ENCODE measurements at places on chromosomes 16 and 17.
A peak's percentile ranks its signal among the peaks of the same experiment; 100 is the strongest.

GRCh38 chr17:41076788-41077187 lies 7.2 kb upstream of the KRTAP4-7 start:
- no peak for DNase-seq

- no peak for DNase-seq
These were observed 55.7 kb upstream of the CNEP1R1 start for GRCh38 chr16:49969091-49970030.

DNA sequence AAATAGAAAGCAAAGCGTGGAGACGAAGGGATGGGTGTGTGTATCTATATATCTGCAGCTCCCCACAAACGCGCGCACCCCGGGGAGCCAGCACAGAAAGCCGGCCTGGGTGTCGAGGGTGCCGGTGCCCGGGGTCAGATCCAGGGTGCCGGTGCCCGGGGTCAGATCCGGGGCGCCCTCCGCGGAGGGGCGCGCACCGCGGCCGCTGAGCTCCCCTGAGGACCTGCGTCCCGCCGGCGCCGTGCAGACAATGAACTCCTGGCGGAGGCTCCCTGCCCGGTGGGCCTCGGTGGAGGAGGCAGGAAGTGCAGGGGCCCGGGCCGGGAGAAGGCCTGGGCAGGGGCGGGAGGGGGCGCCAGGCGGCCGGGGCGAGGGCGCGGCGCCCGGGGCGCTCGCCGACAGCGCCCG lies 1.1 kb downstream of the ZNF423 start:
- no peak for DNase-seq

DNA sequence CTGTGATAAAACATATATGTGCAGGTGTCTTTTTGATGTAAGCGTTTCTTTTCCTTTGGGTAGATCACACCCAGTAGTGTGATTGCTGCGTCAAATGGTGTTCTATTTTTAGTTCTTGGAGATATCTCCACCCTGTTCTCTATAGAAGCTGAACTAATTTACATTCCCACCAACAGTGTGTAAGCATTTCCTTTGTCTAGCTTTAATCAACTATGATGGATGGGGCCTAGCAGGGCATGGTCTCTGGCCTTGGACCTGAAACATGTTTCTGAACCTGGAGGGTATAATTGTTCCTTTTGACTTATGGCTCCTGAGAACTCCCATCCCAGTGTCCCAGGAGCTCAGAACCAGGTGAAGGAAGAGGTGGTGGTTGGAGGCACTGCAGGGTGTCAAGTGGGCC lies 93.9 kb downstream of the HAPSTR1 start:
- DNase-seq, result no peak

- DNase-seq, result peak; percentile 44
These were observed 8.8 kb downstream of the NFATC3 start for GRCh38 chr16:68093816-68094613.

DNA sequence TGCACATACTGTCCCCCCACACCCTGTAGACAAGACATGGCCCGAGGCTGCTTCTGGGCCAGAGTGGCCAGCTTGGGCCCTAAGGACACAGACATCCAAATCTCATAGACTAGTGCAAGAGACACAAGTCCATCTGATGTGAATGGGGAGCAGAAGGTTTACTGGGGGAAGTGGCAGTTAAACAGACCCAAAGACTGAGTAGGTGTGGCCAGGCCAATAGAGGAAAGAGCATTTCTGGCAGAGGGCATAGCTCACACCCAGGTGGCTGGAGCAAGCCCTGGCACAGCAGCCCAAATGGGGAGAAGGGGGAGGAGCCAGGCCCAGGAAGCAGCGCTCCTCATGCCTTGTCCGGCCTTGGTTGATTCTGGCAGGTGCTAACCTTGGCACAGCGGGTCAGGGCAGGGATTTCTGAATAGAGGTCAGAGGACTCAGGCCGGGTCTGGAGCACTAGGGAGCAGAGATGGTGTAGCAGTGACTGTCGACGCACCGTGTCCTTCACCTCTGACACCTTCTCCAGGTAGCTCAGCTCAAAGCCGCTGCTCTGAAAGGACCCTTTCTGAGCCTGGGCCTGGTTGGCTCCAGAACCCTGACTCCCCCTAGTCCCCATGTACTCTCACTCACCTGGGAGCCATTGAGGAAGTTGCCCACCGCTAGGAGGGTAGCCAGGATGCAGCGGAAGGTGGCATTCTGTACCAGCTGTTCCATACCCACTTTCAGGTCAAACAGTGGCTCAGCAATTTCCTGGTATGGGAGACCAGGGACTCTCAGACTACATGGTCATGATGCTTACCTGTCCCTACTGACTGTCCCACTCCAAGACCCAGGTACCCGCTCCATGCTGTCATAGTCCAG lies 4.1 kb downstream of the TMEM208 start:
- DNase-seq, result no peak

DNA sequence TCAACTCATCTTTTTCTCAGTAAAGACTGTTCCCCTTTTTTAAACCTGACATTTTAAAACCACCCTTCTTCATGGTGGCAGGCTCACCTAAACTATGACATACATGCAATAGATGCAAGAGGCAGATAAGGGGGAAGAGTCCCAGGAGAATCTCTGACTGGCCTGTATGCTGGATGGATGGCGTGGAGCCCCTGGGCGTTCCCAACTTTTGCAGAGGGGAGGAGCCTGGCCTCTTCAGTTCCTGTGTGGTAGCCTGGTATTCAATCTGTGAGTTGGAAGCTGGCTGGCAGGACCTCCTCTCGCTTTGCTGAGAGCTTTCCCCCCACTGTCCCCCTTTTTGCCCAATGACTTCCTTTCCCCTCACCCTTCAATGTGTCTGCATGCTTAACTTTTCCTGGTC lies 217.6 kb upstream of the CA10 start:
- no peak for DNase-seq

GRCh38 chr17:4365628-4366326 lies 698 bp downstream of the UBE2G1 start:
- no peak for DNase-seq

DNA sequence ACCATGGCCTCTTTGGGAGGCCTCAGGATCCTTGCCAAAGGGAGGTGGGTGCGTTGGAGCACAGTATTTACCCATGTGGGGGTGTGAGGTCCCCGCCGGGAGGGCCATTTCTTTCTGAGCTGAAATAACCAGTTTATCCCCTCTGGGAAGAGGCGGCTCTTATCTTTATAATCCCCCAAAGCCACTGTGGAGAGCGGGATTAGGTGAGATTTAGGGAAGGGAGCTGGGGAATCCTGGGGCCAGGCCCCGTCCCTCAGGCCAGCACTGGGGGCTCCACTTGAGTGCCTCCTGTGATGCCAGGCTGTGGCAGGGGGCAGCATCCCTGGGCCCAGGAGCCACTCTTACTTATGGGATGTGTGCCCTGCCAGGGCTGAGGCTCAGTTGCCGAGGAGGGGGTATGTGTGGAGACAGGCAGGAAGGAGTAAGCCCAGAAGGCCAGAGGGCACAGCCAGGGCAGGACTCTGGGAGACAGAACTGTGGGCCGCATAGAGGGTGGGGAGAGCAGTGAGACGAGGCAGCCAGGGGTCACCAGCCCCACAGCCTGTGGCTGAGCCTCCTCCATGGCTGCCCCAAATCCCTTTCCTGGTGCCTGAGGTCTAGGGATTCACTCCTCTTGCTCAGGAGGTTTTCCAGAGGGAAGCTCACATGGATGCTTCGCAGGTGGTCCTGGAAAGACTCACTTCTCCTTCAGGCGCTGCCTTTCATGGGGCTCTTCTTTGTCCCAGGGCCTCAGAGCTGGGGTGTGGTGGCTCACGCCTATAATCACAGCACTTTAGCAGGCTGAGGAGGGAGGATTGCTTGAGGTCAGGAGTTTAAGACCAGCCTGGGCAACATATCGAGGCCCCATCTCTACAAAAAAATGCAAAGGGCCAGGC lies 25.0 kb downstream of the TMEM94 start:
- DNase-seq, result no peak

GRCh38 chr16:81099958-81100357 lies 3.8 kb upstream of the GCSH start:
- DNase-seq, result no peak

GRCh38 chr17:49577650-49577934 lies 1.9 kb downstream of the NXPH3 start:
- no peak for DNase-seq

DNA sequence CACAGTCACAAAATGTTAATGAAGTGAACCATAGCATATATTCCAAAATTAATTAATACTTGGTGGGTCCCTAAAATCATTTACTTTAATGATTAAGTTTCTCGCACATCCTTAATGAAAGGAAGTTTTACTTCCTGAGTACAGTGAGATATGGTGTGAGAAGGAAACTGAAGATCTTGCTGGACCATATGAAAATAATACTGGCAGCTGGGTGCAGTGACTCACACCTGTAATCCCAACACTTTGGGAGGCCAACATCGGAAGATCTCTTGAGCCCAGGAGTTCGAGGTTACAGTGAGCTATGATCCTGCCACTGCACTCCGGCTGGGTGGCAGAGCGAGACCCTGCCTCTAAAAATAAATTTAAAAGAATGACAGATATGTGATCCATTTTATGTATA lies 62.5 kb downstream of the ABCA8 start:
- DNase-seq, result no peak

DNA sequence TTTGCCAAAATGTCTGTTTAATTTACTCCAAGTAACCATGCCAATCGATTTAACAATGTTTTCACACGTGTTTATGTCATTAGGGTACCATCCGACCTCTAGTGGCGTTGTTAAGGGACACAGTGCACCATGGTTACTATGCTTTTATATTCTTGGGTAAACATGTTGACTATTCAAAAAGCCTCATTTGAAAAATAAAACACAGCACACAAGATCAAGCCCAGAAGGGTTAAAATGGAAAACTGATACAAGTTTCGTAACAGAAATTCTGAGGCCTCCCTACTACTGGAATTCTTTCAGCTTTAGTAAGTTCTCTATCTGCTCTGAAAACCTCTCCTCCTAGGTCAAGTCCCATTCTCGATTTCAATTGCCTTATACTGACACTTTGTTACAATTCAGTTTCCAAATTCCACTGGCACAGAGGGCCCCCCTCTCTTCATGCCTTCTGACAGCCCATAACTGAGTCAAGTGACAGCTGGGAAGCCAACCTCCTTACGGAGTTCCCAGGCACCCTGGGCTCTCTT lies 2.1 kb downstream of the CFAP20 start:
- DNase-seq, result peak; percentile 77

DNA sequence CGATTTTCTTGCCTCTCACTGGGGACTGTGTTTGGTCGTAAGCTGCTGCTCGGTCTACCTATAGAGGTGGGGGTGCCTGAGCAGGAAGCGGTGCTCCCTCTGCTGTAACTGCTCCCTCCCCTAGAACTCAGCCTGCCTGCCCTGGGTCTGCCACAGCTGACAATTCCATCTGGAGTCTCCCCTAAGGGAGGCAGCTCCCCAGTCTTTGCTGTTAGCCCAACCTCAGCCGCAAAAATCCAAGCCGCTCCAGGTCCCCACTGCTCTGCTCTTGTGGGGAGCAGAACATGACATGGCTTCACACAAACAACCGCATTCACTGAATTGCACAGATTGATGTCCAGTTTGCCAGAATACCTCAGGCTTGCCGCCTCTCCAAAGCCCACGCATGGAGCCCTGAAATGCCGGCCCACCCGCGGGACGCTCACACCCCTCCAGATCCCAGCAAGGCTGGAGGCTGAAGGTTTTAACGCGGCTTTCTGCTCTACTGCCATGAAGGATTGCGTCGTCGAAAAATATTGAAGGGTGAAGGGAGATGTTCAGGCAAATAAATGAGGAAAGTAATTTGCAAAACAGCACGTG lies 221.5 kb upstream of the FOXF1 start:
- DNase-seq, result no peak

DNA sequence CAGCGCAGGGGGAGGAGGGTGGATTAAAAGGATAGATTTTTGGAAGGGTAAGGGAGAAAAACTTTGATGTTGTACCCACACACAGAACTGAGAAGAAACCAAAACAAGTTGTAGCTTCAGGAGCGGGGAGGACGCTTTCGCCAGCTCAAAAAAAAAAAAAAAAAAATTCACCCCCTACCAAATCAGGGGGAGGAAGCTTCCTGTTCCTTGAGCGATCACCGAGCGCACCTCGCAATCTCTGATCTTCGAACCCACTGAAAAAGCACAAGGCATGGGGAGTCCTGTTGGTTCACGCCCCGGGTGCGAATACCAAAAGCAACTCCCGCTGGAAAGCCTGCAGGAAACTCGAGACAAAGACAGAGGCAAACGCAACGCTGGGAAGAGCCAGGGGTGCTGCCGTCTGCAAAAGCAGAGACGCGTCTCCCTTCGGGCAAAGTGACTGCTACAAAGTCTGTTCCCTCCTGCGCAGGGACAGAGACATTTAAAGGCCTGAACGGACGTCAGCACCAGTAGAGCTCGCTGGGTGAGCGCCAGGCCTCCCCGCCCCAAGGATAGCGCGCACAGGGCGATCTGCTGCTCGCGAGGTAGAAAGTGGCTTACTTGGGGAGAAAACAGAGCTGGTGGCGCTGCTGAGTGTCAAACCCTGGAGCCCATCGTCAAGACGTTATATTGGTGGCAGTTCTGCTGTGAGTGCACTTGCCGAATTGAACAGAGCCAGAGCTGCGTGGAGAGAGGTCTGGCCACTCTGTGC lies 190.4 kb downstream of the USP22 start:
- peak; percentile 0 for DNase-seq

GRCh38 chr16:3454093-3454492 lies 10.6 kb downstream of the NAA60 start:
- no peak for DNase-seq

- no peak for DNase-seq
These were observed 22.1 kb downstream of the FCSK start for GRCh38 chr16:70476272-70477020.

- no peak for DNase-seq
These were observed 33.2 kb upstream of the CDYL2 start for GRCh38 chr16:80837533-80838147.

DNA sequence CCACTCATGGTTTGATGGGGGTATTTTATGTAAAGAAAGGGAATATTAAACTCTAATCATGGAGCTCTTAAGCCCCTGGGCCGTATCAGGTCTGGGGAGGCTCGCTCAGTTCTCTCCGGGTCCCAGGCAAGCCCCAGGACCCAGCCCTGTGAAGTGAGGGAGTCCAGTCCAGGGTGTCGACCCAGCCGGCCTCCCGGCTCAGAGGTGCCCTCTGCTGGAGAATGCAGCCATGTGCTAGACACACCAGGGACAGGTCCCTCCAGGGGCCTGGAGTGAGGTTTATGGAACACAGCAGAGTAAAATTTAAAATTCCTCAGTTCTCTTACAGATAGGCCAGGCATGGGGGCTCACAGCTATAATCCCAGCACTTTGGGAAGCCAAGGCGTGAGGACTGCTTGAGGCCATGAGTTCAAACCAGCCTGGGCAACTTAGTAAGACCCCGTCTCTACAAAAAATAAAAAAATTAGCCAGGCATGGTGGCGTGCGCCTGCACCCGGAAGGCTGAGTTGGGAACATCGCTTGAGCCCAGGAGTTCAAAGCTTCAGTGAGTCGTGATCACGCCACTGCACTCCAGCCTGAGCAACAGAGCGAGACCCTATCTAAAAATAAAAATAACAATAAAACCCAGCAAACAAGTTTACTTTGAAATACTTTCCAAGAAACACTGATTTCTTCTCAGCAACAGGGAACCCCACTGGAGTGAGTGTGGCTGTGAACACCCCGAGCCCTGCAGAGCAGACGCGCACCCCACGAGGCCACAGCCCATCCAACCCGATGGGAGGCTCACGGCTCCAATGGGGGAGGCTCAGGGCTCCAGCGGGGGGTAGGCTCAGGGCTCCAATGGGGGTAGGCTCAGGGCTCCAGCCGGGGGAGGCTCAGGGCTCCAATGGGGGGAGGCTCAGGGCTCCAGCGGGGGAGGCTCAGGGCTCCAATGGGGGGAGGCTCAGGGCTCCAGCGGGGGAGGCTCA lies 72.2 kb downstream of the ZNF778 start:
- DNase-seq, result peak; percentile 75
